AML-193 (cell line): ENCODE measurements at places on chromosomes 3 and 15.

GRCh38 chr3:147089286-147089685 is 317.1 kb downstream of the ZIC4 start:
- no peak for DNase-seq

- no peak for DNase-seq
Measured at GRCh38 chr3:38210141-38210757, 44.9 kb downstream of the OXSR1 start.

DNA sequence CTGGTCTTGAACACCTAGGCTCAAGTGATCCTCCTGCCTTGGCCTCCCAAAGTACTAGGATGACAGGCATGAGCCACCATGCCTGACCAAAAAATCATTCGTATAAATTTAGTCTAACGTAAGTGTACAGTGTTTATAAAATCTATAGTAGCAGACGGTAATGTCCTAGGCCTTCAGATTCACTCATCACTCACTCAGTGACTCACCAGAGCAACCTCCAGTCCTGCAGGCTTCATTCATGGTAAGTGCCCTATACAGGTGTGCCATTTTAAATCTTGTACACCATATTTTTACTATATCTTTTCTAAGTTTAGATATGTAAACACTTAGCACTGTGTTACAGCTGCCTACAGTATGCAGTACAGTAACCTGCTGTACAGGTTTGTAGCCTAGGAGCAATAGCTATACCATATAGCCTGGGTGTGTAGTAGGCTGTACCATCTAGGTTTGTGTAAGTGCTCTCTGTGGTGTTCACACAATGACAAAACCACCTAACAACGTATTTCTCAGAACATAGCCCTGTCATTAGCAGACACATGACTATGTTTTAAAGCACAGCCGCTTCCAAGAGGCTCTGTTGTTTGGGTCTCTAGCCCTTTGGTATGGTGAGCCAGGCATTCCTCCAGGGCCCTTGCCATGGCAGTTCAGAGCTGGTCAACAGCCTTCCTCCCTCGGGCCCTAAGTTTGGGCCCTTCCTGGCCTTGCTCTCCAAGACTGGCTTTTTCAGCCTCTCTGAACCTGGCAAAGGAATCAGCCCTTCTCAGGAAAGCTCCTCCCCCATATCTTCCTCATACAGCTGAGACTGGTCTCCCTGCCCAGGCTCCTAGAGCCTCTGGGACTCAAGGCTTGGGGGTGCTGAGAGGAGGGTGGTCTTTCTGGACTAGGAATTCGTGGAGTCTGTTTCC is 1.9 kb upstream of the CCDC9B start:
- no peak for DNase-seq

DNA sequence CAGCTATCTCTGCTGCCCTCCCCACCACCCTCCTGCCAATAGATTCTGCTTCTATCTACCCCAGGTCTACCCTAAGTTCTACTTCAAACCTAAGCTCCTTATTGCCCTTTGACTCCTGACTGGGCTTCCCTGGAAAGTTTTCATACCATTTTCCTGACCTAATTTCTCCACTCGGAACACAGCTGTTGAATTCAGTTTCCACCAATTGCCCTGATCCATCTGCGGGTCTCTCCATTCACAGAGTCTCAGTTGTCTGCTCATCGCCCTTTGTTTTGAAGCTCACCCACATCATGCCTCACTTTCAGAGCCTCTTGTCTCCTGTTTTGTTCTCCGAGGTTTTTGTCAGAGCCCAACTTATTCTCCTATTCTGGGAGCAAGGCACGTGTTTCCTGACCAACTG is 56.8 kb upstream of the ABI3BP start:
- DNase-seq = no peak

- no peak for DNase-seq
Measured at GRCh38 chr15:100628746-100629145, 26.4 kb downstream of the ASB7 start.

DNA sequence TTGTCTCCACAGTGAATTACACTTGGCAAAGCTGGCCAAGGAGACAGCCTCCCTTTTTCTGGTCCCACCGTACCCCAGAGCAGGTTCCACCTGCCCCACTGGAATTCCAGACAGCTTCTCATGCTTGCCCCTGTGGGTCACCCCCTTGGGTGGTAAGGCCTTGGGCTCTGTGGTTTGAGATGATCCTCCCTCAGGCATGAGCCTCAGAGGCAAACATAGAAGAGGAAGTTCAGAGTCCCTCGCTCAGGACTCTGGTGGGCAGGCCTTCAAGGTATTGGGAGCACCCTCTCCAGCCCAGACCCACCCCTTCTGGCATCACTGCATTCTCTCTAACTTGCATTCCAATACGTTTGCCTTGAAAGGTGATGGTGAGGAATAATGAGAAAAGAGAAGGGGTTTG is 17.6 kb upstream of the UBA7 start:
- DNase-seq = no peak

DNA sequence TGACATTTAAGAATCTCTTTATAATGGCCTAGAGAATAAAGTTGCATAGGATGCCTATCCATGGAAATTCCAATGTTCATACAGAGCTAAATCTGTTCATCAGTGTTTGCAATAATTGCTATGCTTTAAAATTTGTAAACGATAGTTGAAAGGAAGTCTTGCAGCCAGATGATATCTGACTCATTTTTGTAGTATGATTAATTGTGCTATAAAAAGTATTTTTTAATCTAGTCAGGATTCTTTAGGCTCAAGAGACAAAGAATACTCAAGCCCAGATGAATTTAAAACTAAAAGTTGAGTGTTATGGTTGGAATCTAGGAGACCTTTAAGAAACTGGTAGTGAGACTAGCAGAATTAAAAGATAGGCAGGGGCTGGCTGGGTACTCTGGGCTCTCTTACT is 50.5 kb downstream of the SUCNR1 start:
- DNase-seq = no peak

DNA sequence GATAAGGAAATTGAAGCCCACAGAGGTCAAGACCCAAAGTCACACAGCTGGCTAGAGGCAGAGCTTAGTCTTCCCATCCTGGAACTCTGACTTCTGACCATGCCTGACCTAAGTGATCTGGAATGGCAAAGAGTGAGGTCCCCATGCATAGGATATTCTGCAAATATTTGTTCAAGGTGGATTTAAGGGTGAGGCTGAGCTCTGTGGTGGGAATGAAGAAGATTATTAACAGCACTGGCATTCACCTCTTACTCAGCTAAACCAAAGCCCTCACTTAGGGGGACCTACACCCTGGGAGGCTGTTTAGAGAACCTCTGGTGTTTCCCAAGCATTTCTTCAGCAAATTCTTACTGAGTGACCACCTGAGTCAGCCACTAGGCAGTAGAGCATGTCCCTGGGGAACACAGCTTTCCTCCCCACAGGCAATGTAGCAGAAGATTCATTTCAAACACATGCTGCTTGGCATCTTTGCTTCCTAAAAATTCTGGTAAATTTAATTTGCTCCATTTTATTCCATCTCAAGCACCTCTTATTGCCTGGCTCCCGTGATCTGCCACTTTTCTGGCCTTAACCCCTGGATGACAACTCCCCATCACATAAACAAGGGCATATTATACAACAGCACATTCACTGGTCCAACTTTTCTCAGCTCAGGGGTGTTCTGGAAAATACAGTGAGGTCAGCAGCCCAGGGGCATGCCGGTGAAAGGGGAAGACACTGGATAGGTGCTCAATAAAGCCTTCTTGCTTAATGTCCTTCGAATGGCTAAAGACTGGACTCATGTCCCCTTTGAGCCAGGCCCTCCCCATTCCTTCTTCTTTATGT is 176.0 kb downstream of the ABHD5 start:
- DNase-seq = no peak

DNA sequence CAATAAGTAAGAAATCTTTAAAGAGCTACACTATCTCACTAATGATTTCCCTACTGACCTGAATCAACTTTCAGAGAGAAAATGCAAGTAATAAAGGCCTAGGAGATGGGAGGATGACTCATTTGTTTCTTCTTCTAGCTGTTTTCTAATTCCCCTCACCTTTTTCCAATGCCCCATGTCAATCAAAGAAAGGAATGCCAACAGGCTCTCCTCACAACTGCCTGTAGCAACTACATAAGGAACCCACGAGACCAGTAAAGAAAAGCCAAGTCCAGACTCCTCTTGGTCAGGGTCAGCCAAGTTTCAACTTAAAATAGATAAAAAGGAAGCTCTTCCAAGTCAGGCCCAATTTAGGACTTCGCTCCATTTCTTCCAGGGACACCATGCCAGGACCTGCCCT is 201.9 kb downstream of the TNIK start:
- DNase-seq = no peak

DNA sequence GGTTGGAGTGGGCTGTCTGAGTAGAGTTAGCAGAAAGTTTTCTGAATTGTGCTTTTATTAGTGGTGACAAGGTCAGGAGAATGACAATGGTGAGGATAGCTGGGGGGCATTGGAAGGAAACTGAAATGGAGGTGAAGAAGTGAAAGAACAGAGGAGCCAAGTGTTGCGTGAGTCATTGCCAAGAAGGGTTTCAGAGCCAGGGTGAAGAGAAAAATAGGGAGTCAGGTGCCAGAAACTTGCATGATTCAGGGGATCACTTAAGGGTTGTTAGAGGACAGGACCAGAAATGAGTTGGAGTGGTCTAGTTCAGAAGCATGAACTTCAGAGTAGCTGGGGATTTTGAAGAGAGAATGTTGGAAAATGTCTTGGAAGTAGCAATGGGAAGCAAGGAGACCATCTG is 86.0 kb upstream of the GALNT15 start:
- no peak for DNase-seq
